HFFc6 (cell line): ENCODE measurements at places on chromosomes 4 and X. TPM values are rescaled to one million over a fixed set of nuclear protein-coding genes. Genes with fewer than 3 reads are reported as not detected.

DNA sequence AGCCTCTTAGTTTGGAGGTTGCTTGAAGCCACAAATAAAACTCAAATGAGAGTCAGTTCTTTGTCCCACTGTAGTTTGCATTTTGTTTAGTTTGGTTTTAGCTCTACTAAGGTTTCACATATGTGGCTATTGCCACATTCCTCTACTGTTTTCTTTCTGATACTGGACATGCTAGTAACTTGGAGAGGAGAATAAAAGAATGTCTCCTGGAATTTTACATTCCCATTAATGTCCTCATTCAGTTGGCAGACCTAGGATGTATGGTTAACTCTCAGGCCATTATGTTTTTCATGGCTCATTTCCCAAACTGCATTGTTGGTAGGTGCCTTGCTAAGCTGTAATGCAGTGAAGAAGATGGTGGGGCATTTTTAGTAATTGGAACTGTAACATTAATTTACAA lies 29.9 kb downstream of the UPRT start:
- DNase-seq, result peak; percentile 12
- H3K4me3 ChIP-seq, result no peak overlapping the region
- H3K4me1 ChIP-seq, result peaks cover 7% of the 10 kb centered on the region
- no peaks in the 10 kb centered on the region for H3K27me3 ChIP-seq
- peak overlapping the region; percentile 11; the same call in 1 of the 2 replicates for H3K27ac ChIP-seq

DNA sequence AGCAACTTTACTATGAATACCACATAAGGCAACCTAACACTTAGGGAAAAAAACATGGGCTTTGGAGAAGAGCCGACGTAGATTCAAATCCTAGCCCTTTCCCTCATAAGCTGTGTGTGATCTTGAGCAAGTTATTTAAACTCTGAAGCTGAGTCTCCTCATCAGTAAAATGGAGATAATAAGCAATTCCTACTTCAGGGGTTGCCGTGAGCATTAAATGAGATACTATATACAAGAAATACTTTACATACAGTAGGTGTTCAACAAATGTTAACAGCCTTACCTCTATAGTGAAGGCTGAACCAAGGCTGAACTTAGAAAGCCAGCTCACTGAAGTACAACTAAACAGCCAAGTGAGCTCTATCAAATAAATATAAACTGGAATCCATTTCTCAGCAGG lies 146.2 kb upstream of the DKK2 start:
- H3K27me3 ChIP-seq, result no peaks in the 10 kb centered on the region
- no peak overlapping the region for H3K4me3 ChIP-seq
- H3K4me1 ChIP-seq, result peaks cover 9% of the 10 kb centered on the region; the same call in 1 of the 2 replicates
- DNase-seq, result no peak
- H3K36me3 ChIP-seq, result no peaks in the 10 kb centered on the region

GRCh38 chr4:13203101-13203500 lies 281.0 kb downstream of the RAB28 start:
- no peak overlapping the region for H3K27ac ChIP-seq
- no peaks in the 10 kb centered on the region for H3K36me3 ChIP-seq
- H3K4me3 ChIP-seq, result no peak overlapping the region
- no peak for DNase-seq
- H3K4me1 ChIP-seq, result no peaks in the 10 kb centered on the region

- H3K27ac ChIP-seq, result no peak overlapping the region
- H3K27me3 ChIP-seq, result no peaks in the 10 kb centered on the region
- H3K4me3 ChIP-seq, result no peak overlapping the region
- H3K4me1 ChIP-seq, result peaks cover 12% of the 10 kb centered on the region
- H3K36me3 ChIP-seq, result 0 out of 2 replicates have a peak, but pooled peaks cover 5% of the 10 kb centered on the region
Observed at GRCh38 chrX:139844163-139844562, 88.7 kb downstream of the ATP11C start.

DNA sequence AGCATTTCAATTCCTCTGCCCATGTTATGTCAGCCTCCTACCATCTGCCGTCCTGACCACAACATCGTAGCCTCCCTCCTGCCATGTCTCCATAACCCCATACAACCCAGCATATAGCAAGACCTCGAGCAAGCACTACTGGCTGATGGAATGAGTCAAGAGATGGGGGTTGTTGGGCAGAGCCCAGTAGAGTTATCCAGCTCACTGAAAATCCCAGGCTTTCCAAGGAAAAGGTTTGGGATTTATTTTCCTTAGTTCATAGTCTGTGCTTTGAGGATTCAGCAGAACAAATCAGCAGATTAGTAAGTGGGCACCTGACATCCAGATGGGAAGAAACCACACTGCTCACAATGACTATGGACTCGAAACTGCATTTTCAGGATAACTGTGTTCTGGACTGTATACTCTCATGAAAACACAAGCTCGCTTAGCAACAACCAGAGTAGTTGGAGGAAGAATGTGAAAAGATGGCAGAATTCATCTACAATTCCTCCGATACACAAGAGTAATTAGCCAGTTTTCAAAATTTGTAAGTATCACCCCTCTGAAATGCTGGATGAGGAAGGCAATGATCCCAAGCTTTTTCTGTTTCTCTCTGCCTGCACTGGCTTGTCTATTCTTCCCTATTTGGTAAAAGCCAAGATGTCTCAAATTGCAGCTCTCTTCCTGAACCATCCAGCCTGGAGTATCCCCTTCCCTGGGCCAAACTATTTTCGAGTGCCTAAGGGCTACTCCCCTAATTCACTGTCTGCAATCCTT lies 186.2 kb upstream of the TBL1X start:
- DNase-seq, result peak; percentile 0
- peak overlapping the region; percentile 85 for H3K4me3 ChIP-seq
- H3K4me1 ChIP-seq, result peaks cover 13% of the 10 kb centered on the region; the same call in 1 of the 2 replicates
- H3K27ac ChIP-seq, result peak overlapping the region; percentile 83

GRCh38 chrX:124274438-124275181 lies 57.9 kb upstream of the TEX13D start:
- H3K27me3 ChIP-seq, result peaks cover 5% of the 10 kb centered on the region; the same call in 1 of the 2 replicates
- no peak overlapping the region for H3K4me3 ChIP-seq
- no peaks in the 10 kb centered on the region for H3K36me3 ChIP-seq
- no peak overlapping the region for H3K27ac ChIP-seq
- DNase-seq, result no peak
- no peaks in the 10 kb centered on the region for H3K4me1 ChIP-seq

GRCh38 chr4:95198961-95199360 lies 349.8 kb downstream of the UNC5C start:
- no peaks in the 10 kb centered on the region for H3K36me3 ChIP-seq
- no peak overlapping the region for H3K4me3 ChIP-seq
- H3K4me1 ChIP-seq, result no peaks in the 10 kb centered on the region

- H3K27me3 ChIP-seq, result no peaks in the 10 kb centered on the region
- H3K36me3 ChIP-seq, result no peaks in the 10 kb centered on the region
- no peak overlapping the region for H3K27ac ChIP-seq
- no peaks in the 10 kb centered on the region for H3K4me1 ChIP-seq
- no peak overlapping the region for H3K4me3 ChIP-seq
Observed at GRCh38 chrX:28550331-28550872, 36.8 kb upstream of the IL1RAPL1 start.

GRCh38 chr4:159764343-159764952 lies 661.6 kb downstream of the RAPGEF2 start:
- no peaks in the 10 kb centered on the region; the same call in 1 of the 2 replicates for H3K27me3 ChIP-seq
- no peak overlapping the region for H3K4me3 ChIP-seq
- H3K4me1 ChIP-seq, result no peaks in the 10 kb centered on the region
- H3K36me3 ChIP-seq, result no peaks in the 10 kb centered on the region
- peak; percentile 11 for DNase-seq

DNA sequence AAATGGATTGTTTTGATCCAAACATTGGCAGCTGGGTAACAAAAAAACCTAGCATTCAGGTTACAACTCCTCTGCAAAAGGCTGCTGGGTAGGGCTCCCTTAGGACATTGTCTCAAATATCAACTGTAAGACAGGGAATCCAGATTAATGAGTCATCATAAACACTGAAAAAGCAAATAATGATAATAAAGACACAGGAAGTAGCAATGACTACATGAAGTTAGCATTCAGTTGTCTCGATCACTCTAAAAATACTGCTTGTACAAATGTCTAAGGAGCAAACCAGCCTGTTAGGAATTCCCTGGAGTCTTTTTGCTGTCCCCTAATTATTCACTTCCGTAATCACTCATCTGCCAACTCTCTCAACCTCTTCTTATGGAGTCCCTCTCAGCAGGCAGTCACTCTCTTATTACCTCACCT lies 259.2 kb downstream of the GPC3 start:
- DNase-seq, result peak; percentile 25
- H3K36me3 ChIP-seq, result no peaks in the 10 kb centered on the region
- peak overlapping the region; percentile 52; the same call in 1 of the 2 replicates for H3K27ac ChIP-seq
- peaks cover 13% of the 10 kb centered on the region for H3K4me1 ChIP-seq

DNA sequence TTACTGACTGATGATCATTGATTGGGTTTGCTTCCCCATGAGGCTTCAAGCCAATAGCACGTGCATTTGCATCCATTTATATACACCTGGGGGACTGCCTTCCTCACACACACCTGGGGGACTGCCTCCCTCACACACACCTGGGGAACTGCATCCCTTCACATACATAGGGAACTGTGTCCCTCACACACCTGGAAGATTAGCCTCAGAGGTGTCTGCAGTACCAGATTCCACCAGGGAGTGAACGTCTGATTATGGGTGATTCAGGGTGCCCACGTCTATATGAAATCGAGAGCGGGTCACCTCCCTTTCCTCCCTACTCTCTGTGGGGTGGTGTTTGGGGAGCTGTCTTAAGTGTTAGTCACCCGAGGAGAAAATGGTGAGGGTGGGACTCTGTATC lies 16.9 kb downstream of the CD99 start:
- peak overlapping the region; percentile 97 for H3K27ac ChIP-seq

- H3K27ac ChIP-seq, result no peak overlapping the region
- DNase-seq, result no peak
- no peak overlapping the region for H3K4me3 ChIP-seq
- peaks cover 2% of the 10 kb centered on the region; the same call in 1 of the 2 replicates for H3K27me3 ChIP-seq
- H3K36me3 ChIP-seq, result peaks cover 31% of the 10 kb centered on the region
Observed at GRCh38 chrX:51860679-51861078, 32.7 kb upstream of the MAGED1 start.

- no peaks in the 10 kb centered on the region; the same call in none of the 2 replicates for H3K27me3 ChIP-seq
- H3K4me3 ChIP-seq, result no peak overlapping the region
- no peak for DNase-seq
- no peaks in the 10 kb centered on the region for H3K36me3 ChIP-seq
- H3K27ac ChIP-seq, result no peak overlapping the region
Observed at GRCh38 chr4:17093481-17093880, 195.0 kb upstream of the LDB2 start.

GRCh38 chrX:9927698-9928482 lies 39.3 kb upstream of the CLDN34 start:
- peaks cover 4% of the 10 kb centered on the region; the same call in 1 of the 2 replicates for H3K27me3 ChIP-seq
- H3K4me1 ChIP-seq, result 0 out of 2 replicates have a peak, but pooled peaks cover 7% of the 10 kb centered on the region
- DNase-seq, result no peak
- H3K36me3 ChIP-seq, result no peaks in the 10 kb centered on the region; the same call in 1 of the 2 replicates
- no peak overlapping the region for H3K4me3 ChIP-seq
- no peak overlapping the region for H3K27ac ChIP-seq

DNA sequence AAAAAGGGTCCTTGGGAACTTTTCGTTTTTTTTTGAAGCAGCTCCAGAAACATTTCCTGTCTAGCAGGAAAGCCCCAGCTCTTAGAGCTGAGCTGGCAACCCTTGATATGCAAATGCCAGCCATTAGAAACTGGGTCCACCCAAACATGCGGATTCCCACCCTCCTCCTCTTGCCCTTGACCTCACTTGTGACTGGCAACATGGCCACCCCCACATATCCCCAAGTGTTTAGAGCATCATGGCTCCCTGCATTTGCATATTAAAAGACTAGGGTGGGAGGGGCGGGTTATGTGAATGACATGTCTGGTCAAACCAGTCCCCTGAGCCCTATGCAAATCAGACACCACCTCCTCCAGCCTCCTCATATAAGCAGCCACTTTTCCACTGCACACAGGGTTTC lies 671.1 kb downstream of the FAT4 start:
- no peak overlapping the region for H3K27ac ChIP-seq
- no peaks in the 10 kb centered on the region for H3K36me3 ChIP-seq
- no peaks in the 10 kb centered on the region for H3K27me3 ChIP-seq
- H3K4me3 ChIP-seq, result no peak overlapping the region

- no peak for DNase-seq
- H3K27me3 ChIP-seq, result no peaks in the 10 kb centered on the region; the same call in 1 of the 2 replicates
- H3K4me1 ChIP-seq, result no peaks in the 10 kb centered on the region
Observed at GRCh38 chr4:110754716-110755115, 131.8 kb upstream of the PITX2 start.

GRCh38 chr4:2806390-2807355 lies 13.8 kb downstream of the SH3BP2 start:
- H3K27ac ChIP-seq, result no peak overlapping the region
- H3K4me3 ChIP-seq, result no peak overlapping the region
- no peaks in the 10 kb centered on the region for H3K36me3 ChIP-seq
- peaks cover 6% of the 10 kb centered on the region for H3K4me1 ChIP-seq
- DNase-seq, result no peak

DNA sequence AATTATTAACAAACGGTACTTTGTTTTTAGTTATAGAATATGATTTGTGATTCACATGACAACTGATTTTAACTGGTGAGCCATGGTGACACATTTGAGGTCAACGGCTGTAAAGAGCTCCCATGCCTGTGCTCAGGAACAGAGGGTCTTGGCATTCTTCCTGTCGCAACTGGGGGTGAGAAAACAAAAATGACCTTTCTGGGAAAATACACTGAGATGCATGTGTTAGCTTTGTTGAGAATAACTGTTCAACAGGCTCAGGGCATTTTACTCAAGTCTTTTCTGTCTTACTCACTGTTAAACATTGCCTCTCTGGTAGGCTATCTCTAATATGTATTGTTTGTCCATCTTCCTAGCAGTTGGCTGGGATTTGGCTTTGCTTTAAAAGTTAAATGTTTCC lies 57.1 kb upstream of the HPGD start:
- no peaks in the 10 kb centered on the region for H3K4me1 ChIP-seq
- no peak for DNase-seq
- no peak overlapping the region for H3K4me3 ChIP-seq
- peaks cover 3% of the 10 kb centered on the region; the same call in 1 of the 2 replicates for H3K27me3 ChIP-seq
- no peaks in the 10 kb centered on the region for H3K36me3 ChIP-seq

- H3K4me1 ChIP-seq, result no peaks in the 10 kb centered on the region
- no peaks in the 10 kb centered on the region for H3K27me3 ChIP-seq
- H3K36me3 ChIP-seq, result no peaks in the 10 kb centered on the region
- DNase-seq, result no peak
- H3K27ac ChIP-seq, result no peak overlapping the region
Observed at GRCh38 chrX:95290455-95290854, 1394.2 kb upstream of the DIAPH2 start.

DNA sequence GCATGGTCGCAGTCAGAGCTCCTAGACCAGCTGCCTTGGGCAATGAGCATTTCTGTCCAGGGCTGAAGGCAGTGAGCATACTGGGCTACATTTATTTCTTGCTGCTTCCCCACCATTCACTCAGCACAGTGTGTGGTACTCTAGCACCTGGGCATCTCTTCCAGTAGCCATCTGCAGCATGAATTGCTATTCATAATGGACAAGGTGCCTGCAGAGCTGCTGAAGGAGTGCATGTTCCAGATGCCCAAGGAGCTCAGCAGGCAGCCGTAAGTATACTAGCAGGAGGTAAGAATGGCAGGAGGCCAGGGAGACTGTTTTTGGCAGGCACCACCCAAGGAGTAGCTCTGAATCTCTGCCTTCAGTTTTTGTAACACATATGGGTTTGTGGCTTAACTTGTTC lies 110.4 kb upstream of the RXFP1 start:
- no peaks in the 10 kb centered on the region for H3K4me1 ChIP-seq
- peaks cover 2% of the 10 kb centered on the region; the same call in 1 of the 2 replicates for H3K27me3 ChIP-seq
- no peaks in the 10 kb centered on the region for H3K36me3 ChIP-seq

- no peaks in the 10 kb centered on the region; the same call in 1 of the 2 replicates for H3K27me3 ChIP-seq
- no peaks in the 10 kb centered on the region for H3K4me1 ChIP-seq
- H3K27ac ChIP-seq, result no peak overlapping the region
- no peaks in the 10 kb centered on the region for H3K36me3 ChIP-seq
- DNase-seq, result no peak
Observed at GRCh38 chrX:8126092-8126491, 45.0 kb downstream of the VCX2 start.

The WDR17 gene
- total RNA-seq, result not detected in 3 replicates

The IQCM gene
- total RNA-seq, result 0.10 to 0.18 TPM in 2 of 3 replicates, not detected in the other

The FABP2 gene
- not detected in 3 replicates for total RNA-seq

The GPC3 gene
- total RNA-seq, result not detected in 2 replicates

The CC2D2A gene
- total RNA-seq, result 18.7 to 23.1 TPM (median 19.6 TPM) in 3 replicates

The RPS6KA6 gene
- total RNA-seq, result 6.1 to 8.0 TPM (median 6.6 TPM) in 3 replicates

The TLR6 gene
- 0.76 to 1.2 TPM (median 1.2 TPM) in 3 replicates for total RNA-seq

The TMEM271 gene
- not detected in 3 replicates for total RNA-seq

The MAGEC1 gene
- total RNA-seq, result 0.05 TPM in 1 of 3 replicates, not detected in the others

The ACSL4 gene
- total RNA-seq, result 89.5 to 117 TPM (median 97.6 TPM) in 3 replicates
